Brain pericyte (primary cell): ENCODE measurements at places on chromosomes 7 and 10.

GRCh38 chr7:129840757-129841156 is 112.0 kb downstream of the UBE2H start:
- no peak for DNase-seq

- no peak for DNase-seq
Observed at GRCh38 chr10:20267734-20268133, 451.5 kb downstream of the PLXDC2 start.

GRCh38 chr10:3671386-3671955 is 113.5 kb downstream of the KLF6 start:
- no peak for DNase-seq

DNA sequence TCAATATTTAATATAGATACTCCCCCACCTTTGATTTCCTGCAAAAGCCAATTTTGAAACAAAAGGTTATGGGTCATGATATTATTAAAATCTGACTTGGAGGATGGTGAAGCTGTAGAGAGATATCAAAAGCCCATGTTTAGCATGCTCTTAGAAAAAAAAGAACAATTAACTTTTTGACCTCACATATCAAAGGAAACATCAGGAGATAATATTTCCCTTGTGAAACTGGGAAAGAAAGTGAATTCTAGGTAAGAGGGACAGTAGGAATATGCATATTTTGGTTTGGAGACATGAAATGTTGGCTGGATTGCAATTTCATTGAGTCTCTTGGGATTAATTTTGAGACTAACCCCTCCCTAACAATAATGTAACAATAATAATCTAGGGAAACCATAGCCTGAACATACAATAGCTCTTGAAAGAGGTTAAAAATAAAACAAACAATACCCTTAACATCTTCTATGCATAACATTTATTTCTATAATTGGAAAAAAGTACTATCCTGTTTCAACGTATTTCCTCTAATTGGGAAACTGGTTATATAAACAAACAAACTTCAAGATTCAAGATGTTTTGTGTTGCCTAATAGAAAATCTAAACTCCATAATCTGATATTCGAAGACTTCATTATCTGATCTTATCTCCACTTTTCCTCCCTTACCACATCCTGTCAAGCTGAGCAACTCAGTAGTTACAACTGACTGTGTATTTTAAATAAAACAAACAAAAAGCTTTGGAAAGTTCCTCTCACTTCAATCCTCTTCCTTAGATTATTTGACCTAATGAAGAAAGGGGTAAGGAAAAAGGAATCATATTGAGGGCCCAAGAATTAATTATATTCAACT is 14.8 kb downstream of the TMEM26 start:
- no peak for DNase-seq

- no peak for DNase-seq
Observed at GRCh38 chr7:50092579-50093491, at the start of gene ZPBP. TSS of gene ZPBP (minus strand) at chr7:50093246. CDS start at chr7:50093194, 52 bp downstream.

GRCh38 chr10:11986593-11987216 is 55.9 kb downstream of the UPF2 start:
- DNase-seq = peak; percentile 42

DNA sequence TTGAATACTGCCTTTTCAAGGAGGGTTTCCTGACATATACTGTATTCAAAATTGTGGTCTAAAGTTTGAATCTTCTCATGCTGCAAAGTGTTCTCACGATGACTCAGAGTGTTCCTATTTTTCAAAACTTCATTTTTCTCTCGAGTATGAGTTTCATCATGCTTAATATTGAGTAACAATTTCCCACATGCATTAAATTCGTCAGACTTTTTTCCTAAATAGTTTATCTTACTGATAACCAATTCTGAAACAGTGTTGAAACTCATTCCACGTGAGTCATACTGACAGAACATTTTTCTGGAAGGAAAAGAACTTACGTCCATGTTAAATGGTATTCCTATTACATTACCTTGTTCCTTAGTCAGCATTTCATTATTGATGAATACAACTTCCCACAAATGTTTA is 44.1 kb downstream of the ZNF33B start:
- DNase-seq = no peak

DNA sequence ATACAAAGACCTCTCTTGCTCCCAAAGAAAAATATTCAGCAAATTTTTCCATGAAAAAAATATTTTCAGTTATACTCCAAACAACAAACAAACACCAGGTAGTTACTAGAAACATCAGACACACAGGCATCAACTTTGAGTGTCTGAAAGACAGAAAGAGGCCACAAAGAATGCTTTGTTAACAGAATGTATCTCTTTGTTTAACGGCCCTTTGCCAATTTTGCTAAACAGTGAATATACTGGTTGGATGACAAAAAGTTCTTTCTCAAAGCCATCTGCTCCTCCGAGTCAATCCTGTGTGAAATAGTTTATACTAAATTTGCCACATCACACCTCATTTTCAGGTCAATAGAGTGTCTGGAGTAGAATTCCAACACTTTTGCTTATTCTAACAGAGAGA is 216.7 kb upstream of the PHF14 start:
- no peak for DNase-seq

DNA sequence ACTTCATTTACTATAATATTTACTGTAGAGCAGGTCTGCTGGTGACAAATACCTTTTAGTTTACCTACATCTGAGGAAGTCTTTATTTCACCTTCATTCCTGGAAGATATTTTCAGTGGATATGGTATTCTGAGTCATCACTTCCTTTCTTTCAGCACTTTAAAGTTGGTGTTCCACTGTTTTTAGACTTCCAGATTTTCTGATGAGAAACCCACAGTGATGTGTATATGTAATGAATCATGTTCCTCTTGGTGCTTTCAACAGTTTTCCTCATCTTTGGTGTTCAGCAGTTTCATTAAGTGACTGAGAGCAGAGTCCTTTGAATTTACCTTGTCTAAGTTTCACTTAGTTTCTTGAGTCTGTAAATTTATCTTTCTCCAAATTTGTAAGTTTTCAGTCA is 36.4 kb downstream of the COPG2 start:
- DNase-seq = no peak

GRCh38 chr7:96224685-96225084 is 97.2 kb downstream of the SLC25A13 start:
- no peak for DNase-seq
